Hindlimb muscle (tissue), 1 donor: ENCODE measurements at places on chromosomes 4 and X. TPM values are rescaled to one million over a fixed set of nuclear protein-coding genes. Genes with fewer than 3 reads are reported as not detected.

The CSAG3 gene
- polyA plus RNA-seq, result not detected

DNA sequence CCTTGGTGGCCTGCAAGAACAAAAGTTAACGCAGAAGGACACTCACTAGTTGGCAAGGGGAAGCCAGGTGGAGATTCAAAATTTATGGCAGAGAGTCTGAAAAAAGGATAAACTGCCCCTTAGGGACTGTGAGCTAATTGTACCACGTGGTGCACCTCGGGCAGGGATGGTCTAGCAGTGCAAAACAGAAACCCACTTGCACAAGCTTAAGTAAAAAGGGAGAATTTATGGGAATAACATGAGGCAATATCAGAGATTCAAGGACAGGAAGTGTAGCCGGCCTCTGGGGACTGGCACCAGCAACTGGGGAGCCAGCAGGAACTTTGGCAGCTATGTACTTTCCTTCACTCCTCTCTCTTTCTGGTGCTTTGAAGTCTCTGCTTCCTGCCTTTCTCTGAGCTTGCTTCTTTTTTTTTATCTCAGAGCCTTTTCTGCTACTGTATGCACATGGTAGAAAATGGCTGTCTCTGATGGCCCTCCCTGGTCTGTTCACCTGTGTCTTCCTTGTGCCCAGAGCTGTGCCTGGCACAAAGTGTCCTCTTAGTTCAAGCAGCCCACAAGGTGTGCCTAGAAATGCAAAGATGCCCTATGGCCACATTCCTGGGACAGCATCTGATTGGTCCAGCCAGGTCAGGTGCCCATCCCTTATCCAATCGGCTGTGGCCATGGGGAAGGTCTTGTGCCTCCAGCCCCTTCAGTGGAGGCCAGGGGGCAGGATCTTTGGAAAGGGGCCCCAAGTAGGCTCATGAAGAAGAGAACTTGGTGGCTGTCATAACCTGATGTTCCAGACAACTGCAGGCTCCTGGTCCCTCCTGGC, 114.8 kb upstream of the ATP6AP2 start:
- no peak for DNase-seq

- DNase-seq, result no peak
These were observed 79.1 kb upstream of the TFDP3 start for GRCh38 chrX:133297284-133297683.

GRCh38 chr4:152663203-152664066, 16.4 kb downstream of the TMEM154 start:
- no peak for DNase-seq

The IRS4 gene
- polyA plus RNA-seq, result not detected

The MAGEC3 gene
- 0.66 TPM for polyA plus RNA-seq

DNA sequence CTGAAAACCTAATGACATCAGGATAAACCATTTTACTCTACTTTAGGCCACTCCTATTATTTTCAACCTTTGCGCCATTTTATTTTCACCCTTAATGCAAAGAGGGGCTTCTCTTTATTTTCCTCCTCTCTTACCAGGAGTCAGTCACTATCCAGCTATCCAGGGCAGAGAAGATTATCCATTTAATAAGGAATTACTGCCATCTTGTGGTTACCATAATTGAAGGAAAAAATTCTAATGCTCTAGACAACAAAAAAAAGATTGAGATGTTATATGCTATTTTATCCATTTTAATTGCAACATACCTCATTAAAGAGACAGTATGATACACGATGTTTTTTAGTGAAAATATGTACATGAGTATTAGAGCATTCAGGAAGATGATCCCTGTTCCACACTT, 514.5 kb upstream of the FAM241A start:
- no peak for DNase-seq

The TBX22 gene
- not detected for polyA plus RNA-seq

DNA sequence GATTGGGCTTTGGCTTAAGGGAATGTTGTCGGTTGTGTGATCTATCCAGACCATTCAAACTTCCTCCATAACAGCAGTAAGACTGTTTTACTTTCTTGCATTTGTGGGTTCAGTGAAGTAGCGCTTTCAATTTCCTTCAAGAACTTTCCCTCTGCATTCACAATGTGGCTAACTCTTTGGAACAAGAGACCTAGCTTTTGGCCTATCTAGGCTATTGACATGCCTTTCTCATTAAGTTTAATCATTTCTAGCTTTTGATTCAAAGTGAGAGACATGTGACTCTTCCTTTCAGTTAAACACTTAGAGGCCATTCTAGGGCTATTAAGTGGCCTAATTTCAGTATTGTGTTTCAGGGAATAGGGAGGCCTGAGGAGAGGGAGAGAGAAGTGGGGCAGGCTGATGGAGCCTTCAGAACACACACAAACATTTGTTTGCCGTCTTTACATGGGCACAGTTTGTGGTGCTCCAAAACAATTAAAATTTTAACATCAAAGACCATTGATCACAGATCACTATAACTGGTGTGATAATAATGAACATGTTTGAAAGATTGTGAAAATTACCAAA, 34.1 kb downstream of the ADH5 start:
- DNase-seq, result no peak

The LPAR4 gene
- 39.1 TPM for polyA plus RNA-seq

DNA sequence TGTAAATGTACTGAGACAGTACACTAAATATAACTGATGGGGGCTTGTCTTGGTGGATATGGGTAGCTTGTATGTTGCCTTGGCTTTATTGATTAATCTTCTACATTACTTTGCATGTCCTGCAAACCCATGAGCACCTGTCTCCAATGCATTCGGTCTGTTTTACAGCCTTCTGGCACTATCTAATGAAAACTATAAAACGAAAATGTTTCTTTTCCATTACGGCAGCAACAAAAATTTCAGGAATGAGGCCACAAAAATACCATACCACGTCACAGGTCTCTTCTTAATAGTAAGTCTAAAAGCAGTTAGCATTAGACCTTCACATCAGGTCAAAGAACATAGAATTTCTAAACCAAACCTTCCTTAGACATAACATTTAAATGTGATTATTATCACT, 49.8 kb downstream of the EDNRA start:
- DNase-seq, result no peak

The LDB2 gene
- 41.2 TPM for polyA plus RNA-seq

GRCh38 chrX:15451913-15452312, 41.2 kb downstream of the PIR start:
- no peak for DNase-seq

GRCh38 chr4:146488495-146489174, 33.1 kb downstream of the SLC10A7 start:
- DNase-seq, result peak; percentile 5

The SOX3 gene
- polyA plus RNA-seq, result not detected

GRCh38 chrX:38636949-38637819, 75.8 kb downstream of the TSPAN7 start:
- DNase-seq, result peak; percentile 3

DNA sequence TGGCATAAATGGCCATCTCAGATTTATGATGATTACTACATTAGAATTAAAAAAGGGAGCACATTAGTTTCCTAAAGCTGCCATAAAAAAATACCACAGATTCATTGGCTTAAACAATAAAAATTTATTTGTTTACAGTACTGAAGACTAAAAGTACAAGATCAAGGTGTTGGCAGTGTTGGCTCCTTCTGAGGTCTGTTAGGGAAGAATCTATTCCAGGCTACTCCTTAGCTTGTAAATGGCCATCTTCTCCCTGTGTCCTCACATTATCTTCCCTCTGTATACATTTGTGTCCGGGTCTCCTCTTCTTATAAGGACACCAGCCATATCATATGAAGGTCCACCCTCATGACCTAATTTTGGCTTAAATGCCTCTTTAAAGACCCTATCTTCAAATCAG, 341.0 kb downstream of the SLC7A11 start:
- no peak for DNase-seq

- DNase-seq, result no peak
These were observed 2.8 kb downstream of the MXD4 start for GRCh38 chr4:2259036-2259540.

The AMOT gene
- 39.0 TPM for polyA plus RNA-seq

GRCh38 chr4:125849869-125850268, 535.1 kb downstream of the FAT4 start:
- no peak for DNase-seq

DNA sequence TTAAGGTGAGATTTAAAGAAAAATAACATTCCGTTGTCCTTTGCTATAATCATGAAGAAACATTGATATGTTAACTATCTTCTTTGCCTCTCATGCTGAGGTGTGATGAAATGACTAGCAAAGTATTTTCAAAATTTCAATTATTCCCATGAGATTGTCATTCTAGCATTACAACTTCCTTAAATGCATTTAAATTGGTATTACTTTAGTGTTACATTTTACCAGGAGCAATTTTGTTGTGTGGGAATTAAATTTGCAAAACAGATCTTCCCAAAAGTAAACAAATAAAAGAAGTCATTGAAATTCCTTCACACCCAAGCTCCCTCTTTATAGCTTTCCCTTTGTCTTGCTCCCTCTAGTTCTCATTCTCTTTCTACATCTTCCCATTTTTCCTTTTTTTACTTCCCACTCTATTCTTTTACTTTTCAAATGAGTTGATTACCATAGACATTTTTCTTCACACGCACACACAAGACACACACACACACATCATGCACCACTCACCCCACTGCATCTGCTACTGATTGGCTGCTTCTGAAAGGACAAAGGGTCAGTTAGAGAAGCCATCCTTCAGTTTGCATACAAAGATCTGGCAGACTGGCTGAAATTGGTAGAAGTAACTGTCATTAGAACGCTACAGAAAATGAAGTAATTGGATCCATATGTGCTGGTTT, 10.0 kb upstream of the APELA start:
- DNase-seq, result no peak

DNA sequence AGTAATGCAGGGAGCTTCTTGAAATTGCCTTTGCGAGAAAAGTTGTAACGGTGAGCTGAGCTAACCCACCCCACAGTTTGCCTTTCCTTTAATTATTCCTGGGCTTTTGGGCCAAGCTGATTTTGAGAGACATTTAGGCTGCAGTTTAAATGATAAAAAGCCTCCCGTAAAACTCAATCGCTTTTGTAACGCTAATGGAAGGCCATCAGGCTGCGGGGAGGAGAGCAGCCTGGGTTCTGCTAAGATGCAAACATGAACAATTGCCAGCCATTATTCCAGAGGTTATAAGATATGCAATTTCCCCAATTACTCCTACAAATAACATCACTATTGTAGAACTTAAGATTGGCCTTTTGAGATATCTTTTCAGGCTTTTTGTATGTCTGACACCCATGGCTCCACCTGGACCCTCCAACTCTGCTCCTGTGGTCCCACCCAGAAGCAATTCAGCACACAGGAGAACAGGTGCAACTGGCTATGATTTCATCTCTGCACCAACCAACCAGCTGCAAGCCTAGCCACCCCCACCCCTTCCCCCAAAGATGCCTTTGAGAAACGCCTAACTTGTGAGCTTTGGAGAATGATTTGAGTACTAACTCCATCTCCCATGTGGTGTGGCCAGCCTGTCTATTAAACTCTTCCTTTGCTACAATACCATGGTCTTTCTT, 108.2 kb upstream of the FAM9C start:
- DNase-seq, result no peak

- DNase-seq, result peak; percentile 85
These were observed 28.1 kb upstream of the SPON2 start for GRCh38 chr4:1200425-1201035.

The FAM236B gene
- not detected for polyA plus RNA-seq

GRCh38 chr4:19381068-19381467, 870.6 kb upstream of the SLIT2 start:
- DNase-seq, result no peak

DNA sequence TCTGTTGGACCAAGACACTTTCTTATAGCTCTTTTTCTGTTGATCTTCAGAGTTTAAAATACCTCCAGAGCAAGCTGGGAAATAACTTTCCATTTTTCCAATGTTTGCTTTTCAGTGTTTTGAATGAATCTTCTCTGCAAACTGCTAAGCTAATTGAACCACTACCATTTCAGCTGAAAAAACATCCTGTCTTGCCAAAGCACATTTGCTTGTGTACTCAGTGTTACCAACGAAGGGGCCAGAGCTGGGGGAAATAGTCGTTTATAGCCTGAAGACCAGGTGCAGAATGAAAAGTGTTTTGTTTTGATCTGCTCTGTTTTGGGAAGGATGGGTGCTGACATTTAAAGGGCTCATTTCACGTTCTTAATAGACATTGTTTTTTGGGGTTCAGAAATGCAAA, 88.4 kb upstream of the CLNK start:
- DNase-seq, result no peak

The C4orf36 gene
- 0.35 TPM for polyA plus RNA-seq

- DNase-seq, result no peak
These were observed 67.1 kb downstream of the USP38 start for GRCh38 chr4:143251779-143252178.

DNA sequence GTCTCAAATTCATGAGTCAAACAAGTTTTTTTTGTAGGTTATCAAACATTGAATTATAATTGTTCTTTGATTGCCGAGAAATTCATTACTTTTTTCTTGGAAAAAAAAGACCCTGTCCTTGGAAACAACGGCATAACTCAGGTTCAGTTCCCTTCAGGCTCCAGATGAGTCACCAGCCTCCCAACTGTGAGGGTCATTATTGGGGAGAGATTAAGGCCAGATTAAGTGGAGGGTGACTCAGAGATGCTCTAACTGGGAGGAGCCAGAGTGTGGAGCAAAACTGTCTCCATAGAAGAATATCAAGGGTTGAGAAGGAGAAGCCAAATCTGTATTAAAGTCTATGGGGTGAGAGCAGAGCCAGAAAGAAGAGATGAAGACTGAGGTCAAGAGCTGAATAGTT, 9.6 kb downstream of the ADGRG4 start:
- DNase-seq, result no peak

The WDFY3 gene
- 25.5 TPM for polyA plus RNA-seq

- no peak for DNase-seq
These were observed 512 bp downstream of the NOP14 start for GRCh38 chr4:2962614-2963174.

DNA sequence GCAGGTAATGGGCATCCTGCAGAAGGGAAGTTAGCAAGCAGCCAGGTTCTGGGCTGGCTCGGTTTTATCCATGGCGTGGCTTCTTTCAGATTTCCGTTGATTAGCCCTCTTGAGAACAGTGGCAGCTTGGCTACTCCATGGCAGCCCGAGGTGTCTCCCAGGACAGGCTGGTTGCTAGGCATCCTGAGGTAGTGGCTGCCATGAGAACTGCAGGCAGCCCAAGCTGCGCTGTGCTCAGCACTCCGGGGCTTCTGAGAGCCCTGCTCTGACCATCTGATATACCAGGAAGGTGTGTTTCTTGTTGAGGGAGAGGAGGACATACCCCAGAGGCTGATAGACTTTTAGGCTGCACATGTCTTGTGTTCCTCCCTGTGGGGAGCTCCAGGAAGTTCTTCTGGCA, 253.4 kb upstream of the CASK start:
- no peak for DNase-seq

GRCh38 chr4:98181809-98182208, 38.5 kb upstream of the STPG2 start:
- no peak for DNase-seq

- DNase-seq, result no peak
These were observed 286.0 kb upstream of the RASGEF1B start for GRCh38 chr4:81757691-81758090.

The TMPRSS11F gene
- not detected for polyA plus RNA-seq

The PASD1 gene
- 0.18 TPM for polyA plus RNA-seq
